ENCODE measurements at places on chromosomes 5 and 9.

DNA sequence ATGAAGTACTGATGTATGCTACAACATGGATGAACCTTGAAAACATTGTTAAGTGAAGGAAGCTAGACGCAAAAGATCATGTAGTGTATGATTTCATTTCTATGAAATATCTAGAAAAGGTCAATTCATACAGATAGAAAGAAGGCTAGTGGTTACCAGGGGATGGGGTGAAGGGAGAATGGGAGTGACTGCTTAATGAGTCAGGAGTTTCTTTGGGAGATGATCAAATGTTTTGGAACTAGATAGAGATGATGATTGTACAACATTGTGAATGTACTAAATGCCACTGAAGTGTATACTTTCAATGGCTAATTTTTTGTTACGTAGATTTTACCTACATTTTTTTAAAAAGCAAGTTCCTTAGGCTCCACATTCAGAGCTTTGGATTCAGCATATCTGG, 14.9 kb upstream of the DELE1 start:
- DNase-seq, result no peak

DNA sequence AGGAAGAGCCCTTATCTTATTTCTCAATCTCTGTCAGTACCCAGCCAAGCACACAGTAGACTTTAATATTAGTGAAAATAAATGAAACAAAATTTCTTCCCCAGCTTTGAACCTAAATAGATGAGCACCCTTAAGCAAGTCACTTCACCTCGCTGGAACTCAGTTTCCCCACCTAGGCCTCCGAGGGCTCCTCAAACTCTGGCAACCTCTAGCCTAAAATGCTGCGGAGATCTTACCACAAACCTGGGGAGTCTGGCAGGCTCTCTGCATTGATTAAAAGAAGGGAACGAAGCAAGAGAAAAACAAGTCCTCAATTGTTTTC, 326 bp downstream of the RIGI start:
- DNase-seq, result no peak

DNA sequence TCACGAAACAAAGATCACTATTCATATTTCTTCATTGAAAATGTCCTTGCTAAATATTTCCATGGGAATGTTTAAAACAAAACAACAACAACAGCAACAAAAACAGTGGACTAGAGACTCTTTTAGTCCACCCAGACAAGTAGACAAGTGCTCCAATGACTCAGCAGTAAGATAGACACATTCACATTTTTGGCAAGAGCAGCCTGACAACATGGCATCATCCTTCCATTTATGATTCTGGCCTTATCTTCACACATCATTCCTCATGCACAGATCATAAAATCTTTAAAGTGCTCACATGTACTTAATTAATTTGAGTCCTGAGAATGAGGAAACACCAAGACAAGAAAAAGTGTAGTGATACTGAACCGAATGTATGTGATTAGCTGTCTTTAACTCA, 132.6 kb upstream of the PDE4D start:
- no peak for DNase-seq

GRCh38 chr5:15065091-15065490, 193.5 kb upstream of the ANKH start:
- no peak for DNase-seq

DNA sequence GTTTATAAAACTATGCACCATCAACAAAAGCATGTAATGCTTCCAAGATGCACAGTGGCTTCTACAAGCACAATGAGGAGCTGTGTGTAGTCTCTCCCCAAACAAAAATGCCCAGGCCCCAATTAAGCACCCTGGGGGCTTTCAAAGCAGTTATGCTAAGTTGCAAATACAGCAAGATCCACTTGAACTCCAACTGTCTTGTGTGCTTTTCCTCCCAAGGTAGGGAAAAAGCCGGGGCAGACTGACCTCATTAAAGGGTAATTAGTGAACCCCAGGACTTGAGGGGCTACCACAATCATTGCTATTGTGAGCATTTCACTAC, 13.1 kb downstream of the ZNF608 start:
- DNase-seq, result no peak

GRCh38 chr9:121690766-121691165, 39.3 kb downstream of the DAB2IP start:
- DNase-seq, result no peak

DNA sequence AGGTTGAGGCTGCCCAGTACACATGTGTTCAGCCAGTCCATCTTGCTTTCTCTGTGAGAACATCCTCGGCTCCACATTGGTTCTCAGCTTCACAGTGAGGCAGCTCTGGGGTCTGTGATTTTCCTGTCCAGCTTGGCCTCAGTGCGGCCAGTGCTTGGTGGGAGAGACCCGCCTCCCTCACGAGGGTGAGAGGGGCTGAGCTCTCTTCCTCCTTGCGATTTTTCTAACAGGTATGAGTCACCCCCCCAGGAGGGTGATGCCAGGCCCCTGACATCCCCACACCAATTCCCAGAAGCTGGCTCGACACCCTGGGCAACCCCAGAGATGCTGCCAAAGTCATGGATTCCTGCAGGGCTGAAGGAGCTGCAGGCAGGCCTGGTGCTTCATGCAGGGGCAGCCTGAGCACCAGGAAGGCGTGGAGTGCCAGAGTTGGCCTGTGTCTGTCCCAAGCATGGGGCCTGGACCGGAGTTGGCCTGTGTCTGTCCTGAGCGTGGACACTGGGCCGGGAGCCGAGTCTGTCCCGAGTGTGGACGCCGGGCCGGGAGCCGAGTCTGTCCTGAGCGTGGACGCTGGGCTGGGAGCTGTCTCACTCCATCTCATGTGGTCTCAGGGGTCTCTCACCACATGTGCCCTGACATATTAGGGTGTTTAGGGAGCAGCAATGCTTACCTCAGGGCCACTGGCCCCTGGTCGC, 408.6 kb upstream of the IRX4 start:
- no peak for DNase-seq

- no peak for DNase-seq
These were observed 438.7 kb downstream of the NTRK2 start for GRCh38 chr9:85108229-85108628.

DNA sequence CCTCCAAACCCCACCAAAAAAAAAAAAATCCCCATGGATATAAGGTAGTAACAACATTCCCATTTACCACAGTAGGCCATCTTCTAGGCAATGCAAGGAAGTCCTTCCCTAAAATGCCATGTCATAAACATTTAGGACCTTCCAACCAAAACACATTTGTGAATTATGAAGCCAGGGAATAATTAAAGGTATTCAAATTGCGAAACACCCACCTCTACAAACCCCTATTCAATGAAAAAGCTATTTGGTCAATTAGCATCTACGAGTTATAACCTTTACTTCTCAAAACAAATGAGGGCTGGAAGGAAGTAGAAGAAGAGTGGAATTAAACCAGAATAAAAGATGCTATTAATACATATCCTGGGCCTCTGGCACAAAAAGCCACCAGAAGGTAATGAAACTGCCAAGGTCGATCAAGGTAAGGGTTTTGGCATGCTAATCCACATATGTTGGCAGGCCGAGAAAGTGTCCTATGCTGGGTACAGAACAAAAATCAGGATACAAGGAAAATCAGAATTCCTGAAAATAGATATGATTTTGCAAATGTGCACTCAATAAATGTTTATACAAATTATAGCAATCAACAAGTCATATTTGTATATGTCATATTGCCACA, 47.7 kb downstream of the MTMR12 start:
- DNase-seq, result no peak

DNA sequence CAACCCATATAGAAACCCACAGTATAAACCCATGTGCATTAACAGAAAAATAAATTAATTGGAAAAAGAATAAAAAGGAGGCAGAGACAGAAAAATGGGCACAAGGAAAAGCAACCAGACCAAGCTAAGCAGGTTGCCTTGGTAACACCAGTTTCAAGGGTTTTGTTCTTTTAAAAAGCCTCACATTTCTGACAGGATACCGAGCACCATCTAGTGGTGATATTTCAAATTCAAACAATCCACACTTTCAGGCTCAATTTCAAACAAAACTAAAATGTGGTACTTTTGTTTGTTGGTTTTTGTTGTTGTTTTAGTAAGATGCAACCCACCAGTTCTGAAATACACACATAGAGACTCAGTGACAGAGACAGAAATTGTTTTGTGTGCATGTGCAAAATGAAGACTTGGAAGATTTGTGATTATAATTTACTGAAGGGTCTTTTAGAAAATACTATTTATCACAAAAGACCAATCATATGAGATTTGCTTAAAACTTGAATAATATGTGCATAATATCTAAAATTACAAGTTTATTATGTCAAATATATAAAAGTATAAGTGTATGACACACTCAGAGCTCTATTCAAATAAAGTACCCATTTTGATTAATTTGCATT, 318.2 kb downstream of the SLCO4C1 start:
- DNase-seq, result peak; percentile 52

- DNase-seq, result no peak
These were observed 8.4 kb downstream of the RPS14 start for GRCh38 chr5:150440948-150441812.

Data from D341Med (cell line).